ENCODE measurements at places on chromosomes 12 and 14.

GRCh38 chr12:28212182-28212581 lies 21.9 kb downstream of the CCDC91 start:
- no peak for DNase-seq

GRCh38 chr12:58424735-58425392 lies 483.5 kb downstream of the ATP23 start:
- DNase-seq, result no peak

DNA sequence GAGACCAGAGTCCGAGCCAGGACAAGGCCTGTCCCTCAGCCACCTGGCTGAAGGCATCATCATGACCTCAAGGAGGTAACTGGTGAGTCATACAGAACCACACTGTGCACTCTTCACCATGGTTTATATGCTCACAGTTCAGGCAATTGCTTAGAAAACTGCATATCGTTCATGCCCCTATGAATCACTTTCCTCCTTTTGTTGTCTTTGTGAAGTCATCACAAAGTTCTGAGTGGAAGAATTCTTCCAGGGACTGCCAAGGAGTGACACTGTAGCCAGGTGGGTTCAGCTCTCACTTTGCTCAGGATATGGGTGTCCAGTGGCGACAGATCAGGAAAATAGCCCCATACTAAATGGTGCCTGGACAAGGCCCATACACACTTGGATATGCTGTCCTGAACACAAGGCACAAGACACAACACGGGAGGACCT lies 92.5 kb downstream of the DPF3 start:
- no peak for DNase-seq

- DNase-seq, result no peak
Measured at GRCh38 chr12:65941388-65941787, 117.1 kb downstream of the HMGA2 start.

DNA sequence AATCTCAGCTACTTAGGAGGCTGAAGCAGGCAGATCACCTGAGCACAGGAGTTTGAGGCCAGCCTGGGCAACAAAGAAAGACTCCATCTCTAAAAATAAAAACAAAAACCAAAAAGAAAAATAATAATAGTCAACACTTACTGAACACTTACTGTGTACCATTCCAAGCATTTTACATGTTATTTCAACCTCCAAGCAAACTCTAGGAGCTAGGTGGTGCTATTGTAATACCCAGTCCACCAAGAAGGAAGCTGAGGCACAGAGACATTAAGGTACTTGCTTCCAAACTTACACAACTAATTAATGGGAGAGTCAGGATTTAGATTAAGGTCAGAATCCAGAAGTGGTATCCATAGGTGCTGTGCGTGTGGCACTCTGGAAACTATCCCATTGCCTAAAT lies 13.7 kb upstream of the OR6J1 start:
- no peak for DNase-seq

- no peak for DNase-seq
Measured at GRCh38 chr14:62138593-62138992, 376.4 kb downstream of the SNAPC1 start.

DNA sequence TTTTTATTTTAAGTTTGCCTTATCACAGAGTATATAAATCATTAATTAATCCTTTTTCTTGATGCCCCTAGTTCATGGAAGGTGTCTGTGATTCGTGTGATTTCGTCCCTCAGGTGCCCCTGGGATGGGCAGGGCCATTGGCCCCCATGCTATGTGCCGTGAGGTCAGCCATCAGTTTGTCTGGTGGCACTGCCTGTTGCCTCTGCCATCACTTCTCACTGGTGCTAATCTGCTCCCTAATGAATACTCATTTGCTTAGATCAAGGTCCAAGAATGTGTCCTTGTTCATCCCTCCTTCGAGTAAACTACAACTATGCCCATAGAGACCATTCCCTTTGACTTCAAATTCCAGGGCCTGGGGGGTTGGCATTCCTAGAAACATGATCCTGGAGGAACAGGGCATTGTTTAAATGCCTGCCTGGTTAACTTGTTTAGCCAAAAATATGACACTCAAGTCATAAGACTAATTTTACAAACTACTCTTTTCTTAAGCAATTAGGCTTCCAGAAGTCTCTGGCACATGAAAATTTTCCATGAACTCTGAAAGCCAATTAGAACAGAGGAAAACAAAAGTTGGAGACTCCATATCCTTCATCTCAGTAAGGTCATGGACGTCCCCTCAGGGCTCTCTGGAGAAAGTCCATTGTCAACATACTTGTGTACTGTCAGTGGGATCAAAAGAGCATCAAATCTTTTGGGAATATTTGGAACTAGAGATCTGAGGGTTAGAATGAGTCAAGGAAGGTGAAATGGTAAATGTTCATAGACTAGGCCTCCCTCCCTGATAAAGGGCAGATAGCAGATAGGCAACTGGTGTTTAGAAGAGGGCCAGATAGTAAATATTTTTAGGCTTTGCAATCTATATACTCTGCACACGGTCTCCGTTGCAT lies 90.9 kb upstream of the PLXNC1 start:
- no peak for DNase-seq

DNA sequence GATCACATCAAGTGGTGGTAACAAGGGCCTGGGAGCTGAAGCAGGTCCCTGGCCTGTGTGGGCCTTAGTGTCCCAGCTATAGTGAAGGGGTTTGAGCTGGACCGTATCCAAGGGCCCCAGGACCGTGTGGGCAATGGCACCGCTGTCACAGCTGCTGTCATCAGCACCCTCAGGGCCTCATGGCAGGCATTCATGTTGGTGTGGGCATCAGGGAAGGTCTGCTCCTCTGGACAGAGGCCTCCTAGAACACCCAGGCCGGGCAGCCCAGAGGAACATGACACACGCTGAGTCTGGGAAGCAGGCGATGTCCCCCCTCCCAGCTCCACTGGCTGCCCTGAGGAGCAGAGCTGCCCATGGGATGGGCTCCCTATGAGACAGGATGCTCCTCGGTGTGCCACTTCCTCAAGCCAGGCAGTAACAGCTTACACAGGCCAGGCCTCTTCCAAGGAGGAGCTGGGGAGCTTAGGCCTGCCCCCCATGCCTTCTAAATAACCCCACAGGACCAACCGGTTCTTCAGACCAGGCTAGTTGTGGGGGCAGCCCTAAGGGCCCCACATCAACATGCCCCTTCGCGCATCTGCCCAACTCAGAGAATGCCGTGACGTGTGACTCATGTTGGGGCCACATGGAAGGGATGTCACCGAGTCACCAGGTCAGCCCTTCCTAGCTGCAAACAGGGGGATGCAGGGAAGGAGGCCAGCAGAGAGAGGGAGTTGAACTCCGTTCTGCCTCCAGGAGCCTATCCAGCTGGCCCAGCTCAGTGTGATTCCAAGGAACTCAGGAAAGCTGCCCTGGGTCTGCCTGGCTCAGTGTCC lies 80.4 kb downstream of the PITPNM2 start:
- DNase-seq, result no peak

DNA sequence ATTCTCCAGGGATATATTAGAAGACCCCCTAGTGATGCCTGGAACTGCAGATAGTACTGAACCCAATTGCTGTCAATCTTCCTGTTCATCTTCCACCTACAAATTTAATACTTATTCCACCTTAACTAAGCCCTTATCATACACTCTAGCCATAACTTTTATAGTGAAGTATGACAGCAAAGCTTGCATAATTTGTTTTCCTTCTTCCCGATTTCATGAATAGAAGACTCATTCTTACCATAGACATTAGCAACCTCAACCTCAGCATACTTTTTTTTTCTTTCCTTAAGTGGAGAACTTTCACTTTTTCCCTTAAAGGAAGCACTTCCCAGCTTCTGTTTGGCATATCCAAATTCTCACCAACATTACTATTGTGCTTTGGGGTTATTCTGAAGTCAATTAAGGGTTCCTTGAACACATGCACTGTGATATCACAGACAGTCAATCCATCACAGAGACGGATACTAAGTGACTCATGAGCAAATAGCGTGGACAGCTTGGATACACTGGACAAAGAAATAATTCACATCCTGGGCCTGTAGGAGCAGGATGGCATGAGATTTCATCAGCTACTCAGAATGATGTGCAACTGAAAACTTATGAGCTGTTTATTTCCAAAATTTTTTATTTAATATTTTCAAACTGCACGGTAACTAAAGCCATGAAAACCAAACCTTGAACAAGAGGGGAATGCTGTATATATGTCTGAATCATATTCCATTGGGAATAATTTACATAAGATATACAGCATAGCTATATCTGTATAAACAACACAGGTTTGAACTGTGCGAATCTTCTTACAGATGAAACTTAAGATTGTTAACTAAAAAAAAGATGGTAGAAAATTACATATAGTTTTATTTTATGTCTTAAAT lies 63.9 kb downstream of the SYT1 start:
- DNase-seq, result no peak

- DNase-seq, result no peak
Measured at GRCh38 chr14:91919814-91920213, 27.7 kb downstream of the FBLN5 start.

DNA sequence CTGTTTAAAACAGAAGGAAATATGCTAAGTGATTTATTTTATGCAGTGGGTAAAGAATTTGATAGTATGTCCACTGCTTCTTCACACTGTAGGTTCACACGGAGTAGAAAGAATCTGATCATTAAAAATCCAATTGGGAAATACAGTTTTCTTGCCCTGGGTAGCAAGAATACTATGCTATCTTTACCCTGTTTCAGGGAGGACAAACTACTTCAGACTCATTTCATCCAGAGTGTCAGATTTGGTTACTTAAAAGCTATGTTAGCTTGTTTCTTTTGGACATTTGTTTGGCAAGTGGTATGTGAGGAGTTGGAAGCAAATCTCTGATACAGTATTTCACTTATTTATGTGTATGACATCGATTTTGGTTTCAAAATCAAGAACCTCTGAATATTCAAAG lies 4.3 kb downstream of the FRS2 start:
- DNase-seq, result no peak

GRCh38 chr12:58064666-58065065 lies 123.3 kb downstream of the ATP23 start:
- no peak for DNase-seq

DNA sequence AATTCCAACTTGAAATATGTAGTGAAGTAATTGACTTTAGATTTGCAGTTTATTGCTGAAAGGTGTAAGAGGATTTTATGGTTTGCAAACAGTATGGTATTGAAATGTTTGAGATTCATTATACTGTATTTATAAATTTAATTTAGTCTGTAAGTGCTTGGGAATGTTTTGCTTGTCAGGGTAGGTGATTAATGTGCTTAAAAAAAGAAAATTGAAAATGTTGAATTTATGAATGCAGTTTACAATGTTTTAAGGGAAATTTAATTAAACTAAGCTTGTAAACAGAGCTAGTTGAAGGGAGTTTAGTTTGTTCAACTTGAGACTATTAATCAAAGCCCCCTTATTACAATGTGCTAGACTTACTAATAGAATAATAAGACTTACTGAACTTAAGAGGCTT lies 18.0 kb upstream of the CRY1 start:
- DNase-seq, result no peak

DNA sequence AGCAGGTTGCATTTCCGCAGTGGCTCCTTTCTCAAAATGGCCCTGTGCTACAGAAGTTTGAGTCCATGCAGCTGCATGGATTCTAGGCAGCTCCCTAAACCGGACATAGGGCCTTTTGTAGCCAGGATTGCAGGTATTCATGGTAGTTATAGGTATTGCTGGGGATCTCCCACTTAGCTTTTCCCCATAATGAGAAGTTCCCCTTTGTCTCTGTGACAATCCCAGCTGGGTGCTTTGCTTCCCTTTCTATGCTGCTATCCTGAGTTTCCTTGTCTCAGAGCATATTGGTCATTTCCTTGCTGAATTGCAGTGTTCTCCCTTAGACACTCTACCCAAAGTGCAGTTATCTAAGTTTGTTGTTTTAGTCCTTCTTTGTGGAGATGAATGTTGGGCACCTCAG lies 120.9 kb upstream of the MIS18BP1 start:
- no peak for DNase-seq

DNA sequence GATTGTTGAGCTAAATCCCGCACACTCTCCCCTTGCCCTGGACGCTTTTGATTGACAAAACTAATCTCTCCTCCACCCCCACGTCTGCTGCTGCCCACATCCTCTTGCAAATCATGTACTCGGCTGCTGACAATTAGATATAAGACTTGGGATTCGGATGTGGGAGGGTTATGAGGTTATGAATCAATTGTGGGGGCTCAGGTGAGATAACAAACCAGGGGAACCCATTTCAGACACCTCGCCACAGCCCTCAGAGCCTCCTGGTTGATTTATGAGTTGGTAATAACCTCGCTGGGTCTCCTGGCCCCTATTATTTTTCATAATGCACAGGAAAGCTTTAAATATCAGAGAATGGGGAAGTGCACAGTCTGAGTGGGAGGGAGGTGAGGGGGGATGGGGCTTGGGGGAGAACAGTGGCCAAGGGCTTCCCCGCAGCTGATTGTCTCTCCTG lies 449.9 kb downstream of the DPF3 start:
- peak; percentile 11 for DNase-seq

- no peak for DNase-seq
Measured at GRCh38 chr12:99157946-99158345, 489.6 kb upstream of the GARIN6 start.

DNA sequence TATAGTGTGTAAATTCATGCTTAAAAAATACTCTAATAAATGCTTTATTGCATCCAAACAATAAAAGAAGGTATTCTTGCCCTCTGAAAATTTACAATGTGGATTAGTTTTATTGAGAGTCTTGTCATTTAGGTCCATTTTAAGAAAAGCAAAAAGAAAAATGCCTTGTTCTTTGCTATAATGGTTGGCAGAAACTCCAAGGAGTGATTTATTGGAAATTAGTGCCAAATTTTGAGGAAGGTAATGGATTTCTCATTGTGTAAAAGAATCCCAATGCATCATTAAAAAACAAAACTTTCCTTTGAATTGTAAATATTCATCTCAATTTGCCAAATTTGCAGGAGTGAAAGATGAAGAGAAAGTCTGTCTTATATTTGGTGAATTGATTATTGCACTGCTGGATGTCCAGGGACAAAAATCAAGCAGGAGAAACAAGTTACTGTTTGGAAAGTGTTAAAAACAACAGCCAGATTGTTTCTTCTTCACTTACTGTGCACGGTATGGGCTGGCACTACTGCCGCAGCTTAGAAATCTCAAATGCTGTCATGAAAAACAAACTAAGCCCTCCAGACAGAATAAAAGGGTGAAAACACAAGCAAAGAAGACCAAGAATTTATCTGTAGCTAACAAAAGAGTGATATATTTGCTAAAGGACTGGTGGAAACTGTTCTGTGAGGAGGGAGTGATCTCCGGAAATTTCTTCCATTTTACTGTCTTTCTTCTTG lies 511.7 kb downstream of the TMTC2 start:
- DNase-seq, result no peak

- no peak for DNase-seq
Measured at GRCh38 chr14:71013551-71014192, 106.4 kb downstream of the PCNX1 start.

DNA sequence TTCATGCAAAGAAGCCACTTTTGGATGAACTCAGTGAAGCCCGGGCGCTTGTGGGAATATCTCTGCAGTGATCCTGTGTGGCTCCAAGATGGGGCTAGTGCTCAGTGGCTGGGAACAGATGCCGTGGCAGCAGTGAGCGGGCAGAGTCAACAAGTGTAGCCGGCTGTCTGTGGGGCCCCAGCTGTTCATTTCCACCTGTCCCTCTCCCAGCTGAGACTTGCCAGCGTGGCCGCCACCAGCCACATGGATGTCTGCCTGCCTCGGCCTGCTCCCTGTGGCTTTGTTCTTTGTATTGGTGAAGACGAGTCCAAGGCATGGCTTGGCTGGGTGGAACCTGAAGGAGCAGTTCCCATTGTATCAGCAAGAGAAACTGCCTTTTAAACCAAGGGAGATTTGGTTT lies 77.3 kb downstream of the NOS1 start:
- no peak for DNase-seq

GRCh38 chr12:53191885-53192530 lies 11.3 kb upstream of the CSAD start:
- DNase-seq, result no peak

All from stimulated activated CD4-positive, alpha-beta T cell treated with anti-CD3 and anti-CD28 coated beads, Interleukin-12 subunit alpha, Interleukin-12 subunit beta, amount 100 ng/mL, for 4 hours (primary cell).